ENCODE measurements at places on chromosomes 4 and X.

- DNase-seq: no peak
Observed at GRCh38 chr4:36165631-36166005, 78.7 kb downstream of the ARAP2 start.

- no peak for DNase-seq
Observed at GRCh38 chr4:151021637-151022334, 6.7 kb upstream of the LRBA start.

GRCh38 chr4:123072060-123072459 is 149.7 kb upstream of the NUDT6 start:
- DNase-seq: no peak

- DNase-seq: no peak
Observed at GRCh38 chrX:146614663-146615478, 194.7 kb upstream of the CXorf51B start.

DNA sequence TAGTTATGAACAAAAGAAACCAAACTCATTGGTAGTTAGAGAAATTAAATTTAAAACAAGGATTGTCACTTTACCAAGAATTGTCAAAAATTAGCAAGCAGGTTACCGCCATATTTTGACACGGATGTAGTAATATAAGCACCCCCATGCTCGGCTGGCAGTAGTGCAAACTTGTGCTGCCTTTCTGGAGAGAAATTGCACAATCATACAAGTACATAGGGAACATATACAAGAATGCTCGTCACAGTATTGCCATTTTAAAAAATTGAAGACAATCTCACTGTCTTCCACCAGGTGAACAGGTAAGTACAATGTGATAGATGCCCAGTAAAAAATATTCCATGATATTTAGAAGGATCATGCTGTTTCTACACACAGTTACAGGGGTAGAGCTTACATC is 55.6 kb upstream of the SLC39A8 start:
- DNase-seq: no peak

DNA sequence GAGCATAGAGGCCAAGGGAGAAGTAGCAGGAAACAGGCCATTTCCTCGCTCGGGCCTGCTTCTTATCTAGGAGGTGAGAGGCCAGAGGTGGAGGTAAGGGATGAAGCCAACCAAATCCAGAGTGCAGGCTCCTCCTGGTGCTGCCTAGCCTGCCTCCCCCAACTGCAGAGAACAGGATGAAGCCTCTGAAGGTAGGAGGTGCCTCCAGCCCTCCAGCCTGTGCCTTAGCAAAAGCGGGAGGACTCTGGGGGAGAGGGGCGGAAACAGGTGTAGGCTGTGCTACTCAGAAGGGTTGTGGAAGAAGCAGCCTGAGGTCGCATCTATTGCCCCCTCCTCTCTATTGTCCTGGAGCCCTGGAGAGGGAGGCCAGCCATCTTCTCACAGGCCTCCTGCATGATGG is 2.9 kb upstream of the MTM1 start:
- DNase-seq: no peak

GRCh38 chrX:47143894-47144625 is 442 bp downstream of the NDUFB11 start:
- peak; percentile 65 for DNase-seq

GRCh38 chrX:95662200-95662599 is 1022.4 kb upstream of the DIAPH2 start:
- no peak for DNase-seq

DNA sequence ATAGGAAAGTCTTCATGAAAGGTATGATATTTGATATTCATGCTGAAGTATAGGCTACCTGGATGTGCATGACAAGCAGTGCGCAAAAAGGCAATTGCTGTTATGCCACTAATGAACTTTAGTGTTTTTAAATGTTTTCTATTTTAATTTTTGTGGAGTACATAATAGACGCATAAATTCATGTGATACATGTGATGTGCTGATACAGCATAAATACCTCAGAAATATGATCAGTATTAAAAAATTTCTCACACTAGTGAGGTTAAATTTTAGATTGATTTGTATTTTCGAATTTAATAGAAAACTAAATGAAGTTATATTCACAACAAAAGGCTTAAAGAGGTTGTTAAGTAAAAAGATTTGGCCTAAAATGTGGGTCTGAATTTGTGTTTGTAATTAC is 2.2 kb downstream of the UGT2A1 start:
- DNase-seq: no peak

DNA sequence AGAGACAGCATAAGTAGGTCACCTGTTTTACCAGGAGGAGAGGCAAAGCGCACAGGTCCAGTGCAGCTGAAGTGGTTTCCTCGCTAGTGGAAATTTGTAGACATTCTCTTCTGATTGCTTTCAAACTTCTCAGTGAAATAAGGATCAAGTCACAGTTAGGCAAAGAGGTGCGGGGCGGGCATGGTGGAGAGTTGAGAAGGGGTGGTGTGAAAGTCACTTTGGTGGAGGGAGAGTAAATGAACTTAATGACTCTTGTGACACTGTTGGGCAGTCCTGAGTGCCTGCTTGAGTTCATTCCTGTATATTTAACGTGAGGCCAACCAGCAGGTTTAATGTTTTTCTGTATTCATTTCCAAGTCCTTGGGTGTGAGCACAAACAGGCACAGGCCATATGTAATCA is 235.6 kb downstream of the TRIML1 start:
- DNase-seq: no peak

GRCh38 chr4:102871772-102872171 is 3.0 kb downstream of the CISD2 start:
- DNase-seq: no peak

GRCh38 chr4:98873059-98873458 is 55.9 kb downstream of the EIF4E start:
- DNase-seq: no peak

GRCh38 chr4:38857354-38858096 is 908 bp upstream of the TLR6 start:
- DNase-seq: no peak

- DNase-seq: no peak
Observed at GRCh38 chrX:105662248-105662647, 160.1 kb upstream of the NRK start.

GRCh38 chr4:158013858-158014257 is 159.0 kb downstream of the GASK1B start:
- DNase-seq: no peak

- DNase-seq: no peak
Observed at GRCh38 chr4:122107680-122108079, 44.5 kb upstream of the BLTP1 start.

DNA sequence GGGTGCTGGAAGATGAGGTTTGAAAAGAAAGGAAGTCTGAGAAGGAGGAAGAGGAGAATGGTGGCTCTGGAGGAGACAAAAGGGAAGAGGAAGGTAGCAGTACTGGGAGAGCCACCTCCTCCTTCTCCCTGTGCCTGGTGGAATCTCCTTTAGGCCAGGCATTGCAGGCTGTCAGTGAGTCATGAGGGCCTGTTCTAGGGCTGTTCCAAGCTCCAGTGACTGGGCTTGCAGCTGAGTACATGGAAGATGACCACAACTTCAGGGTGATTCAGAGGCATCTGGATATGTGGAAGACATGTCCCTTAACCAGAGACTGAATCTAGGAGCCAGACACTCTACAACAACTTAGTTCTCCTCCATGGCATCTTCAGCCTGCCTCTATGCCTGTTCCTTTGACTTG is 107.8 kb downstream of the EFNB1 start:
- peak; percentile 0 for DNase-seq

- DNase-seq: no peak
Observed at GRCh38 chr4:152509595-152510225, 26.2 kb downstream of the FBXW7 start.

- DNase-seq: no peak
Observed at GRCh38 chrX:134186362-134187121, 50.4 kb upstream of the CCDC160 start.

DNA sequence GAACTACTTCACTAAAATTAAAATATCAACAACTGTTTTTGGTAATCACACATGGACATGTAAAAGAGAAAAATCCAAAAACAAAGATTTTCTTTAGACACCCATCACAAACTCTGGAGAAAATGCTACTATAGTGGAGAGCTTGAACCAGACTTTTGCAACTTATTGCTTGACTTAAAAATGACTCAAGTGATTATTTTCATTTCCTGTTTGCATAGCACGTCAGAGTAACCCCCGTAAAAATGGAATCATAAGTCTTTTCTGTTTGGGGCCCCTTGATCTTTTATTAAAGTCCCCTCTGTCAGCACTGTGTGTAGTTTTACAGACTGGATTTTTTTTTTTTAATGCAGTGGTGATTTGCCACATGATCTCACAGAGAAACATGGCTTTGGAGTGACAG is 79.5 kb downstream of the PRKG2 start:
- DNase-seq: no peak

GRCh38 chrX:110414679-110415439 is 56.2 kb downstream of the RTL9 start:
- no peak for DNase-seq

GRCh38 chrX:140298960-140299825 is 205.7 kb downstream of the SOX3 start:
- no peak for DNase-seq

DNA sequence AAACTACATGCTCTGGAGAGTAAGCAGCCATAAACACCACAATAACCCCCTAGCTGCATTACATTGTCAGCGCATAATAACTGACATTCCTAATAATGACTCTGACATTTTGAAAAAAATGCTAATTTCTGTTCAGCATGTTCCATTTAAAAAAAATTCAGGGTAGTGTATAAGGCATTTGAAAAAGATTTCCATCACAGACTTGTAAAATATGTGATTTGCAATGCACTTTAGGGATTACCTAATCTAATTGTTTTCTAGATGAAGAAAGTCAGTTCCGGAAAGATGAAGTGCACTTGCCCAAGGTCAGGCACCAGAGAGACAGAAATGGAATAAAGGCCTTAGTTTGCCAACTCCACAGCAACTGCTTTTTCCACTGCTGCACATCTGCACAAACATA is 55.3 kb downstream of the FANCB start:
- DNase-seq: no peak

DNA sequence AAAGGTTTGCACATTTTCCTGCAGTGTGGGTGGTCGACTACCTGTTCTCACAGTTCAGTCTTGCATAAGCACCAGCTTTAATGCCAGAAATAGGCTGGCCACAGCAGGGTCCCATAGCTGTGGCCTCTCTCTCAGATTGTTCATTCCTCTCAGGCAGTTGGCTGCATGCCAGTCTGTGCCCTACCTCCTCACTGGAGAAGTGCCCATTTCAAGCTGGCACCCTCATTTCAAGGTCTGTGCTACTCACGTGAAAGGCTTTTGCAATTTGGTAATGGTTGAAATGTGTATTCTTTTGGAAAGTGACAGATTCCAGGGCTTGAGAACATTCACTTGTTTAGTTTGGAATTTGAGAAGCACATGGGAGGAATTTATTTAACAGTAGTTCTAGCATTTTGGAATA is 28.9 kb upstream of the MTMR1 start:
- no peak for DNase-seq

DNA sequence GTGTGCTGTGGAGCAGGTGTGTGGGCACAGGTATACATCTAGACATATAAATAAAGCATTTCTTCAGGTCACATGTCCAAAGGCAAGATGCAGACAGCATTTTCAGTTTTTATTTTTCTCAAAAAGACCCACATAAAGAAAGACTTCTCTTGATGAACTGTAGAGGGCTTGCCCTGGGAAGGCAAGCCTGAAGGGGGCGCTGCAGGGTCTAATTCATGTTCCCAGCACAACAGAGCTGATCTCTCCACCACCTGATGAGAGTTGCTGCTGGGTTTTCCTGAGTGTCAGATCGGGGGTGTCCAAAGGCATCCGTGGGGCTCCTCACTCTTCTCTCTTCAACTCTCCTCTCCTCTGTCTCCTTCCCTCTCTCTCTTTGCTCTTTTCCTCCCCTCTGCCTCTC is 26.6 kb downstream of the ADRA2C start:
- DNase-seq: peak; percentile 71

GRCh38 chrX:44433556-44433955 is 90.1 kb upstream of the EFHC2 start:
- DNase-seq: no peak

- DNase-seq: no peak
Observed at GRCh38 chrX:105150557-105150956, 69.9 kb downstream of the TEX13A start.

GRCh38 chrX:153319295-153320046 is 2.1 kb downstream of the PNMA6F start:
- no peak for DNase-seq

- no peak for DNase-seq
Observed at GRCh38 chr4:102469806-102470205, 31.4 kb upstream of the NFKB1 start.

GRCh38 chr4:61442936-61443335 is 242.8 kb downstream of the ADGRL3 start:
- no peak for DNase-seq

DNA sequence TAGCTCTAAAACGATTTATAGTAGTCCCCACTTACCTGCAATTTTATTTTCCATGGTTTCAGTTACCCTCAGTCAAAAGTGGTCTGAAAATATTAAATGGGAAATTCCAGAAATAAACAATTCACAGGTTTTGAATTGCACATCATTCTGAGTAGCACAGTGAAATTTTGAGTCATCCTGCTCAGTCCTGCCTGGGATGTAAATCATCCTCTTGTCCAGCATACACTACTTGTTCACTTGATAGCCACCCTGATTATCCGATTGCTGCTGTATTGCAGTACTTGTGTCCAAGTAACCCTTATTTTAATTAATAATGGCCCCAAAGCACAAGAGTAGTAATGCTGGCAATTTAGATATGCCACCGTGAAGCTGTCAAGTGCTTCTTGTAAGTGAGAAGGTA is 23.5 kb upstream of the BDH2 start:
- no peak for DNase-seq

DNA sequence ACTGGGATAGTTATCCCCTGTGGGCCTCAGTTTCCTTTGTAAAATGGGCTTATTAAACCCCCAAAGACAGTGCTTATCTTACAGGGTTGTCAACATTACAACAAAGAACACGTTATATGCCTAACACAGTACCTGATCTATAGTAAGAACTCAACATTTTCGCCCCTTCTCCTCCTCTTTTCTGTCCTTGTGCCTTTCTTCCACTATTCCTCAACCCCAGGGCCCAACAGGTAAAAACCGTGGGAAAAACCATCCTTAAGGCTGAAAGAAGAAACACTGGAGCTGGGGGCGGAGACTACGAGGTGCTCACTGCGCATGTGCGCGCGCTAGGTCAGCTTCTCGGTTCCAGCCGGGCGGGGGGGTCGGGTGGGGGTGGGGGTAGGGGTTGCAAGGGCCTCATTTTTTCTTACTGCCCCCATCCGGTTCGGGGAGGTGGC is 426 bp upstream of the XIAP start:
- DNase-seq: no peak

DNA sequence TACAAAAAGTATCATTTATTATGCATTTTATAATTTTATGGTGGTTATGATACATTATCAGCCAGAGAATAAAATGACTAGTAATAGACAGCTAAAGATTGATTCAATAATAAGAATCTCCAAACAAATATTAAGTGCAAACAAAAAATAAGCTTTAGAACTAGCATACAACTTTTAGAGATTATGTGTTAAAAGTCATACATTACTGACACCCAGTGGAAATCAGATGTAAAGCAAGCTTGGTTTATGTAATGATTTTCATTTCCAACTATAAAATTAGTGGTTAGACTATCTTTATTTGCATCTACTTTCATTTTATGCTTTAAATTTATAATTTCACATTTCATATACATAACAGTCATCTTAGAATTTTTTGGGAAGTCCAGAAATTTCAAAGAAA is 57.7 kb downstream of the IL13RA2 start:
- DNase-seq: no peak

All from D341Med (cell line).